ENCODE measurements at places on chromosomes 16 and 17.

DNA sequence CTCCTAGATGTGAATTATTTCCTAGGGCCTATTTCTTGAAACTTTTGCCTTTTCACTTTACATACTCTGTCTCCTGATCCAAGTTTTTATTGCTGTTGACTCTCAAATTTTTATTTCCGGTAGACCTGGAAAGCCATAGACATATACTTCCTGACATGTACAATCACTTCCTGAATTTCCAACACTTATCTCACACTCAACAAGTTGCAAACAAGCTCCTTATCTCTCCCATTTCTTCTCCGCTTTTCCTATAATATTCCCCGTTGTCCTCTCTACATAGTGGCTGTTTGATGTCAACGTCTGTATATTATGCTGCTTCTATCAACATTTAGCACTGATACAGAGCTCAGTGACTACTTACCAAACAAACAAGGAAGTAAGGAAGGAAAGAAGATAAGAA lies 59.3 kb downstream of the IKZF3 start:
- DNase-seq: no peak

DNA sequence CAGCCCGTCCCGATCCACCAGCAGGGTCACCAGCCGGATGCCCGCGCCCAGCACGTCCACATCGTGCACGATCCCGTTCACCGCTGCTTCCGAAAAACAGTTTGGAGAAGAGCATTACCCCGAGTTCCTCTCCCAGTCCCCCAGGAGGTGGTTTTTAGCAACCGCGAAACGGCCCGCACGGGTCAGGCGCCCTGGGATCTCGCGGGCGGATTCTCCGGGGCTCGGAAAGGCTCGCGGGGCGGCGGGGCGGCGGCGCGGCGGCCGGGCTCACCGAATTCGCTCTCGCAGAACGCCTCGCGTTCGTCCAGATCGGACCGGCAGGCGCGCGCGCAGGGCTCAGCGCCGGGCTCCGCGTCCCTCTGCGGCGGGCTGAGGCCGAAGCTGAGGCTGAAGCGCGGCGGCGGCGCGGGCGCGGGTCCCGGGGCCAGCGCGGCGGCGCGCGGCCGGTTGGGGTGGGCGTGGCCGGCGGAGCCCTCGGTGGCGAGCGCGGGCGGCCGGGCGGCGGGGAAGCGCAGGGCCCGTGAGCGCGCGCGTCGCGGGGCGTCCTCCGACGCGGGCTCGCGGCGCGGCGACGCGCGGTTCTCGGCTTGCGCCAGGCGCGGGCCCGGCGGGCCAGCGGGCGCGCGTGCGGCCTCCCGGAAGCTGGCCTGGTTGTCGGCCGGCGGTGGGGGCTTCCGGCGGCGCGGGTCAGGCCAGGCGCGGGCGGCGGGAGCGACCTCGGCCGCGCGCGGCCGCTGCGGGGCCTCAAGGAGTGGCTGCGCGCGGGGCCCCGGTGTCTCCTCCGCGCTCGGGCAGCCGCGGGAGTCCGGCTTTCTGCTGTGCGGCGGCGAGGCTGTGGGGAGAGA lies 2.9 kb downstream of the C17orf58 start:
- DNase-seq: no peak

DNA sequence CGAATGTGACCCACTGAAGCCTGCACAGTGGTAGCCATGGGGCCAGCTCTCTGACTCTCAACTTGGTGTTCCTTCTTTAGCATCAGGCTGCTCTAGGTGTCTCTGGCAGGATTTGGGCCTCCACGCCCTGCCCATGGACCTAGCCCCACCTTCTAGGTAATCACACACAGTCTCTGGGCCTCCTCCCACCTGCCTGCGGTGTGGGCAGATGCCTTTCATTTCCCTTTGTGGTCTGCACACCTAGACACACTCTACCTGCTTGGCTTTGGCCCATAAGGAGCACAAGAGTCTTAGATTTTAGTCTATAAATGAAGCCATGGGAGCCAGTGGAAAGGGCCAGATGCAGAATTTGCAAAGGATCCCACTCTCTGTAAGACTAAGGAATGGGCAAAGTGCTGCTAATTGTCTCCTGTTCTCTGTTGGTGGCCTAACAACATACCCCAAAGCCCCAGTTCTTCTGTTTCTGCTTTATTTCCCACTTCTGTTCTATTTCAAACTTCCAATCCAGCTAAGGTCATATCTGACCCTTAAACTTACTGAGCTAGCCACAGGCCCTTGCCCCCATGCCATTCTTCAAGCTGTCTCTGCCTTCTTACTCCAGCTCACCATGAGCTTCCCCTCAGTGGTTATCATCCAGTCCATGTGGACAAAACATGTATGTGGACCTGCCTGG lies 7.2 kb upstream of the MFSD6L start:
- no peak for DNase-seq

GRCh38 chr16:68377221-68377620 lies 66.4 kb downstream of the PRMT7 start:
- DNase-seq: no peak

- DNase-seq: no peak
Measured at GRCh38 chr17:13055131-13055530, 37.3 kb upstream of the ELAC2 start.

GRCh38 chr17:61073131-61073530 lies 326.5 kb upstream of the TBX2 start:
- DNase-seq: no peak
